ENCODE measurements at places on chromosomes 4 and X. TPM values are rescaled to one million over a fixed set of nuclear protein-coding genes. Genes with fewer than 3 reads are reported as not detected.
A peak's percentile ranks its signal among the peaks of the same experiment; 100 is the strongest.

- H3K27ac ChIP-seq: peak overlapping the region; percentile 16
- H3K36me3 ChIP-seq: no peaks in the 10 kb centered on the region
- no peaks in the 10 kb centered on the region for H3K27me3 ChIP-seq
- DNase-seq: no peak
- no peak overlapping the region for H3K4me3 ChIP-seq
Measured at GRCh38 chr4:77800483-77801259, 18.5 kb downstream of the CNOT6L start.

GRCh38 chrX:43176686-43177085, 398.7 kb upstream of the PPP1R2C start:
- no peak overlapping the region for H3K27ac ChIP-seq
- H3K4me1 ChIP-seq: no peaks in the 10 kb centered on the region
- no peak overlapping the region for H3K4me3 ChIP-seq
- H3K27me3 ChIP-seq: no peaks in the 10 kb centered on the region
- no peaks in the 10 kb centered on the region for H3K36me3 ChIP-seq

GRCh38 chr4:182288534-182288933, 45.3 kb downstream of the TENM3 start:
- H3K27ac ChIP-seq: no peak overlapping the region
- no peaks in the 10 kb centered on the region for H3K4me1 ChIP-seq
- H3K4me3 ChIP-seq: no peak overlapping the region
- no peak for DNase-seq
- no peaks in the 10 kb centered on the region for H3K27me3 ChIP-seq
- H3K36me3 ChIP-seq: no peaks in the 10 kb centered on the region

- H3K4me1 ChIP-seq: peaks cover 5% of the 10 kb centered on the region
- no peak for DNase-seq
- H3K36me3 ChIP-seq: no peaks in the 10 kb centered on the region
Measured at GRCh38 chr4:40264995-40265909, 68.4 kb downstream of the RHOH start.

GRCh38 chr4:144509088-144510015, 136.6 kb upstream of the HHIP start:
- H3K4me1 ChIP-seq: no peaks in the 10 kb centered on the region
- DNase-seq: no peak
- H3K27me3 ChIP-seq: no peaks in the 10 kb centered on the region

- no peaks in the 10 kb centered on the region for H3K4me1 ChIP-seq
- H3K36me3 ChIP-seq: no peaks in the 10 kb centered on the region
Measured at GRCh38 chr4:80425124-80426100, 89.9 kb downstream of the CFAP299 start.

- H3K36me3 ChIP-seq: no peaks in the 10 kb centered on the region
- H3K4me3 ChIP-seq: no peak overlapping the region
- no peaks in the 10 kb centered on the region for H3K27me3 ChIP-seq
- no peak for DNase-seq
- H3K4me1 ChIP-seq: no peaks in the 10 kb centered on the region
- no peak overlapping the region for H3K27ac ChIP-seq
Measured at GRCh38 chr4:68613752-68614151, 37.6 kb upstream of the UGT2B17 start.

Gene UGT2B17
- total RNA-seq: not detected

DNA sequence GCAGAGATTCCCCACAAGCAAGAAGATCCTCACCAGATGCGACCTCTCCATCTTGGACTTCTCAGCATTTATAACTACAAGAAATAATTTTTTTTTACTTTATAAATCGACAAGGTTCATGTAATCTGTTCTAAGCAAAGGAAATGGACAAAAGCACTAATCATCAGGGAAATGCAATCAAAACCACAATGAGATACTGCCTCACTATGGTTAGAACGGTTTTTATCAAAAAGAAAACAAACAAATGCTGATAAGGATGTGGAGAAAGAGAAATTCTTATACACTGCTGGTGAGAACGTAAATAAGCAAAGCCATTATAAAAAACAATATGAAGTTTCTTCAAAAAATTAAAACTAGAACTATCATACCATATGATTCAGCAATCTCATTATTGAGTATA, 1382.6 kb downstream of the ARAP2 start:
- H3K27me3 ChIP-seq: no peaks in the 10 kb centered on the region
- no peak overlapping the region for H3K4me3 ChIP-seq
- no peak overlapping the region for H3K27ac ChIP-seq
- H3K4me1 ChIP-seq: no peaks in the 10 kb centered on the region

GRCh38 chr4:107665001-107665400, 55.0 kb downstream of the PAPSS1 start:
- H3K4me3 ChIP-seq: no peak overlapping the region
- no peaks in the 10 kb centered on the region for H3K36me3 ChIP-seq
- DNase-seq: no peak
- no peaks in the 10 kb centered on the region for H3K4me1 ChIP-seq
- H3K27me3 ChIP-seq: no peaks in the 10 kb centered on the region

GRCh38 chr4:128663325-128663724, 146.2 kb upstream of the JADE1 start:
- H3K4me1 ChIP-seq: peaks cover 43% of the 10 kb centered on the region
- H3K27ac ChIP-seq: no peak overlapping the region
- no peak for DNase-seq
- H3K36me3 ChIP-seq: no peaks in the 10 kb centered on the region
- H3K4me3 ChIP-seq: no peak overlapping the region

Gene CSAG3
- total RNA-seq: not detected

Gene HMGN5
- 2.1 TPM for total RNA-seq

- H3K36me3 ChIP-seq: no peaks in the 10 kb centered on the region
- peaks cover 95% of the 10 kb centered on the region for H3K4me1 ChIP-seq
- no peak overlapping the region for H3K4me3 ChIP-seq
- H3K27ac ChIP-seq: peak overlapping the region; percentile 79
- no peaks in the 10 kb centered on the region for H3K27me3 ChIP-seq
Measured at GRCh38 chr4:118955515-118955914, 66.9 kb downstream of the SYNPO2 start.

Gene GPR143
- total RNA-seq: not detected

GRCh38 chrX:103663981-103664762, 22.3 kb downstream of the MORF4L2 start:
- no peaks in the 10 kb centered on the region for H3K36me3 ChIP-seq
- no peak overlapping the region for H3K27ac ChIP-seq
- no peaks in the 10 kb centered on the region for H3K4me1 ChIP-seq
- H3K27me3 ChIP-seq: peaks cover 5% of the 10 kb centered on the region
- H3K4me3 ChIP-seq: no peak overlapping the region

GRCh38 chrX:37349221-37350033, at the start of gene PRRG1:
Gene PRRG1, plus strand, starts transcription at chrX:37349364. Its CDS starts 56,886 bp downstream, at chrX:37406250.
- peak within 1 kb of the TSS; percentile 70 for H3K27ac ChIP-seq
- no peaks in the 10 kb centered on the region for H3K27me3 ChIP-seq
- H3K4me1 ChIP-seq: peaks cover 5% of the 10 kb centered on the region
- H3K4me3 ChIP-seq: peak within 1 kb of the TSS; percentile 61
- peak; percentile 91 for DNase-seq

- H3K4me3 ChIP-seq: no peak overlapping the region
- no peaks in the 10 kb centered on the region for H3K36me3 ChIP-seq
- H3K4me1 ChIP-seq: no peaks in the 10 kb centered on the region
Measured at GRCh38 chr4:80172203-80172602, 25.1 kb upstream of the PRDM8 start.

Gene UBA1
- total RNA-seq: 125 TPM

GRCh38 chrX:31320740-31321139, 248.9 kb upstream of the FTHL17 start:
- H3K4me3 ChIP-seq: no peak overlapping the region
- H3K36me3 ChIP-seq: no peaks in the 10 kb centered on the region
- H3K4me1 ChIP-seq: no peaks in the 10 kb centered on the region
- H3K27me3 ChIP-seq: no peaks in the 10 kb centered on the region
- H3K27ac ChIP-seq: no peak overlapping the region
- no peak for DNase-seq

- DNase-seq: no peak
- no peaks in the 10 kb centered on the region for H3K36me3 ChIP-seq
- H3K4me1 ChIP-seq: peaks cover 28% of the 10 kb centered on the region
Measured at GRCh38 chr4:128597500-128597899, 212.0 kb upstream of the JADE1 start.
